AG09309 (cell line): ENCODE measurements at places on chromosomes 4 and X.

- no peak for DNase-seq
Observed at GRCh38 chr4:77025643-77026321, 50.0 kb downstream of the CCNI start.

DNA sequence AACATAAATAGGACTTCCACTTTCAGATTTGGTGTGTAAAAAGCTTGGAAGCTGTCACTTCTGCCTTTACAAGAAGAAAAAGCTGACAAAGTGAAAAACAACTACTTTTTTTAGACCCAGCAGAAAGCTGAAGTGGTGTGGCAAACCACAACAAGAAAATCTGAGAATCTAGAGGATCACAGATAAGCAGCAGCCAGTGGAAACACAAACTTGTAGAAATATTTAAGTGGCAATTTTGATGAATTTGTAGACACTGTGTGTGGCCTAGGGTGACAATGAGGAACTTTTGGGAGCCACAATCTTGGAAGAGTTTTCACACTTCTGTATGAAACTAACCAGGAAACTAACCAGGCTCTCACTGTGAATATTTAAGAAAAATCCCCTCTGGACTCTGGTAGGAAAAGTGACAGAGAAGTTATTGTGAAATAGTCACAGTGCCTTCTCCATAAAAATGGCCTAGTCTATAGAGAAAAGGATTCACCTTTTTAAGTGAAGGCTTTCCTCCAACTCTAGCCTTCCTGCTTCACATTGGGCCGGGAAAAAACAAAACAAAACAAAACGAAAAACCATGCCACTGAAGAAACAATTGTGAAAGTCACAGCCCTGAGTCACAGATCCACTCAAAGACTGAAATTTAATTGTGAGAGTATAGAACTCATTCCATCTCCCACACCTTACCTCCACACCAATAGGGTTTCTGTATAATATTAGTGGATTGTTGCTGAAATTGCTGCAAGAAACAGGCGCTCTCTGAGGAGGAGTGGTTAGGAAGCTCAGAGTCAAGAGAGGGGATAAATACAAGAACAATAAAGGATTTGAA, 26.7 kb upstream of the GUCY1A1 start:
- no peak for DNase-seq

- DNase-seq: no peak
Observed at GRCh38 chr4:138861135-138861534, 154.4 kb upstream of the NOCT start.

DNA sequence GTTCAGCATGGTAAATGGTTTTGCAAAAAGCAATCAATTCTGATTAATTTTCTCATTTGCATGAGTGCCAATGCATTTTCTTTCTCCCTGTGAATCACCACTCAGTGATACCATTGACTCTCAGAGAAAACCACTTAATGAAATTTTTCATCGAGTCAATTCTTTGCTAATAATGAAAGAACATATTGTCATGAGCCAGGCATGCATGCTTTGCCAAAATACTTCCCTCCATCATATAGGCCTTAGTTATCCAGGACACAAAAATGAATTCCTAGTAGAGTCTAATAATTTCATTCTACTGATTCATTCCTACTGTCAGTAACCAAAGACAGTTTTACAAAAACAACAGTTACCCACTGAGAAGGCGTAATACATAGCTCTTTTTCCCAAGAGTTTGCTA, 680.0 kb downstream of the TRIML1 start:
- no peak for DNase-seq

GRCh38 chr4:118173956-118174725, 139.9 kb downstream of the NDST3 start:
- peak; percentile 51 for DNase-seq

DNA sequence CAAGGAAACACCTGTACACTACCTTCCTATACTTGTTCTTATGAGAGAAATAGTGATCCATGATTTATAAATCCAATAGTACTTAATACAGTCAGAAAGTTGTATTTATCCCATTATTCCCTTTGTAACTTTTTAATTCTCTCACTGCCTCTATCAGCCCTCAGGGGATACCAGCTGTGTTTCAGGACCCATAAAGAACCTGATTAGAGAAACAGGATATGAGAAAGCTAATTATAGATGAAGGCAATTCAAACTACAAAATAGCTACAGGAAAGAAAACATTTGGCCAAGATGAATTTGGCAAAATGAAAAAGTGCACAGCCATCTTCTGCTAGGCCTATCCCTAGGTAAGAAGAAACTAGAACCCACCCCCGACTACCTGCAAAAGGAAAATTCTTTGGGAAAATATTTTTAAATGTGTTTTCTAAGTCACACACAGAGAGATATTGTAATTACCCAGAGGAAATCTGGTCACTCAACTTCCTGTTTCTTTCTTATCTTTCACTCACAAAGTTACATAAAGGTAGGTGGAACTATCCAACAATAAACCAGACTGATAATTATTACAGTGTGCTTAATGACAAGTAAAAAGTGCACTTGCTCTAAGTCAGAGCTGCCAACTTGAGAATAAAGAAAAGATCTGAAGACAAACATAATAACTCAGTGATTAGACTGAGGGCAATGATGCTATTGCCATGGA, 836.5 kb upstream of the HTR2C start:
- DNase-seq: no peak

DNA sequence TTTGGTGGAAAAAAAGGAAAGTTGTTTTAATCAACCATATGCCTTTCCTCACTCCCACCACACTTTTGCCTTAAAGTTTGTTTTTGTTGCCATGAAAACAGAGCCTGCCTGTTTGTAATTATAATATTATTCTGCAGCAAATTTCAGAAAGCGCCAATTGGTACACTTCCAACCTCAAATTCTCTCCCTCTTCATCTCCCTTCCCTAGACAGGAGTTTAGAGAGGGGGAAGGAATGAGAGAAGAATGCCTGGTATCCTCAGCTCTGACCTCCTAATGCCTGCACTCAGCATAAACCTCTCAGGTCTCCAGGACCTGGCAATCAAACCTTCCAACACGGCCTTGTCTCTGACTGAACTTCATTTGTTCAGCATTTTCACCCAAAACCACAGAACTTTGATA, 138.4 kb upstream of the HCCS start:
- DNase-seq: peak; percentile 4

DNA sequence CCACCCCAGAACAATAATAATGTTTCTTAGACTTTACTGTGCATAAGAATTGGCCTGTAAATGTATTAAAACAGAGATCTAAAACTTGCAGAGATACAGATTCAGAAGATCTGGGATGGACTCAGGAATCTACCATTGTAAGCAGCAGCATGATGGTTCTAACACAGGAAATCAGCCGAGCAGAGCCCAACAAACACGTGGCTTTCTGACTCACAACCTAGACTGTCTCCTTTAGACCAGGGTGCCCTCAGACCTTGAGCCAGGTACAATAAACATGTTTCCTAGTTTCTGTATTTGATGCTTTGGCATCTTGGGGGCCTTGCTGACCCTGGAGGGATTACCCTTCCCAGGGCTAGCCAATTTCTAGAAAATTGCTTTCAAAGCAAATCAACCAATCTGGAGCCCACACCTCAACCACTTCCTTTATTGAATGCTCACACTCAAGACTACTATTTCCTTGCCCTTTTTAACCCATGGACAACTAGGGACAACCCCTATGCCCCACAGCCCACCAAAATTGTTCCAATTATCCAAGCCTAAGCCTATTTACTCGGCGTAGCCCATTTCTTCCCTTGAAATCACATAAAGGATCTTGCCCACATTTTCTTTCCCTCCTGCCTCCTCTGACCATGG, 80.5 kb downstream of the TBC1D9 start:
- no peak for DNase-seq

DNA sequence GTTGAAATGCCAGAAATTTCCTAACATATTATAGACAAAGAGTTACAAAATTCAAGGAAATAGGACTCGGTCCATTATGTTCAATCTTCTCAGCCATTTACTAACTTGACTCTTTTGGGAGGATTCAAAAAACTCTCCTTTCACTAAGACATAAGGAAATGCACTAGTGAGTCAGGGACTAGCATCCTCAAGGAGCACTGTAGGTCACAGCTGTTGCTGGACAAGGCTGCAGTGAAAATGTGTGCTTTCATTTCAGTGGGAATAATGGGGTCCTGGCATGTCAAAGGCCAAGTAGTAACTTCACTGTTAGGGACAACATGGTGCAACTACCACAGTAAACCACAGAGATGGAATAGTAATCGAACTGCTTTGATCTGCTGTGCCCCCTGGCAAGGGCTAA, 56.9 kb upstream of the ABCG2 start:
- DNase-seq: no peak

- DNase-seq: no peak
Observed at GRCh38 chr4:61520166-61520565, 320.0 kb downstream of the ADGRL3 start.

- peak; percentile 93 for DNase-seq
Observed at GRCh38 chr4:73661646-73662119, 41.4 kb upstream of the RASSF6 start.

- DNase-seq: peak; percentile 29
Observed at GRCh38 chrX:123184219-123184865, at the start of gene GRIA3. GRIA3 (plus strand) TSS chrX:123184278; CDS start chrX:123184536, 258 bp downstream.

DNA sequence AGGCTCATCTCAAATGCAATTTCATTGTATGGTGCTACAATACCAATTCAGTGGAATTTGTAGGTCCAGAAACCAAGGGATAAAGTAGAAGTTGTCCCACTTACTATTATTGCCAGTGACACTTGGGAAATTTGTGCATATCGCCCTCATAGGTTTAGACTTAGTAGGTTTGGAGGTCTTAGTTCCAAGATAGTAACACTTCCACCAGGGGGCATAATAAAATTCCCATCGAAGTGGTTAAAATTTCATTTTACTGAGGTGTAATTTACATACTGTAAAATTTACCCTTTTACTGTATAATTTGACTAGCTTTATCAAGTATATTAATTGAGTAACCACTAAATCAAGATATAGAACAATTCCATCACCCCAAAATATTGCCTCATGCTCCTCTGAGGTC, 174.6 kb downstream of the INPP4B start:
- no peak for DNase-seq

- DNase-seq: no peak
Observed at GRCh38 chr4:14392378-14392777, 609.9 kb upstream of the CPEB2 start.

DNA sequence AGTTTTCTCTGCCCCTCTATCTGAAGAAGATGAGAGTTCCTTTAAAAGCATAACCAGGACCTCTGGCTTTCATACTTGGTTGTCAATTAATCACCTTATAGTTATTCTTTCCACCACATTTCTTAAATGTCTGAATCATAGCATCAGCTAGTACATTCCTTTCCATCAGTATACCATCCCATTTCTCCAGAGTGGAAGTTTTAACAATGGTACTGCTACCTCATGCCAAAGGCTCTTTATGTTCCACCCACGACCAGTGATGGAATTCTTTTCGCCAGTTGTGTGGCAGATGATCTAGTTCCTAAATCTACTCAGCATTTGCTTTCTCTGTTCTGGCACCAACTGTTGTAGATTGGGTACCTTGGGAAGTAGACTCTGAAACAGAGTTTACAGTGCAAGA, 379.8 kb downstream of the ZNF674 start:
- DNase-seq: peak; percentile 27

DNA sequence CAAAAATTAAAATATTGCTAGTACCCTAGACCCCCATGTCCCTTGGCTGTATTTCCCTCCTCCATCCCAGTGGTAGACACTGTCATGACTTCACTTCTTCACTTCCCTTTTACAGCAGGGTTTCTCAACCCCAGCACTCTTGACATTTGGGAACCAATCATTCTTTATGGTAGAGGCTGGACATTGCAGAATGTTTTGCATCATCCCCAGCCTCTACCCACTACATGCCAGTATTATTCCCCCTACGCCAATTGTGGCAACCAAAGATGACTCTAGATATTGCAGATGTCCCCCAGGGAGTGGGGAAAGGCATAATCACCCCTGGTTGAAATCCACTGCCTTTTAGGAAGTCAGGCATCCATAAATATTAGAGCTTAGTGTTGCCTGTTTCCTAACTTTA, 138.6 kb downstream of the AMELX start:
- DNase-seq: no peak
